AG08396 (cell line): ENCODE measurements at places on chromosomes 5 and 9.
A peak's percentile ranks its signal among the peaks of the same experiment; 100 is the strongest.

- no peak for DNase-seq
Measured at GRCh38 chr9:15386465-15386864, 36.2 kb upstream of the SNAPC3 start.

- no peak for DNase-seq
Measured at GRCh38 chr5:74556631-74557595, 83.6 kb downstream of the ENC1 start.

GRCh38 chr9:107559494-107560086 lies 70.0 kb upstream of the KLF4 start:
- no peak for DNase-seq

DNA sequence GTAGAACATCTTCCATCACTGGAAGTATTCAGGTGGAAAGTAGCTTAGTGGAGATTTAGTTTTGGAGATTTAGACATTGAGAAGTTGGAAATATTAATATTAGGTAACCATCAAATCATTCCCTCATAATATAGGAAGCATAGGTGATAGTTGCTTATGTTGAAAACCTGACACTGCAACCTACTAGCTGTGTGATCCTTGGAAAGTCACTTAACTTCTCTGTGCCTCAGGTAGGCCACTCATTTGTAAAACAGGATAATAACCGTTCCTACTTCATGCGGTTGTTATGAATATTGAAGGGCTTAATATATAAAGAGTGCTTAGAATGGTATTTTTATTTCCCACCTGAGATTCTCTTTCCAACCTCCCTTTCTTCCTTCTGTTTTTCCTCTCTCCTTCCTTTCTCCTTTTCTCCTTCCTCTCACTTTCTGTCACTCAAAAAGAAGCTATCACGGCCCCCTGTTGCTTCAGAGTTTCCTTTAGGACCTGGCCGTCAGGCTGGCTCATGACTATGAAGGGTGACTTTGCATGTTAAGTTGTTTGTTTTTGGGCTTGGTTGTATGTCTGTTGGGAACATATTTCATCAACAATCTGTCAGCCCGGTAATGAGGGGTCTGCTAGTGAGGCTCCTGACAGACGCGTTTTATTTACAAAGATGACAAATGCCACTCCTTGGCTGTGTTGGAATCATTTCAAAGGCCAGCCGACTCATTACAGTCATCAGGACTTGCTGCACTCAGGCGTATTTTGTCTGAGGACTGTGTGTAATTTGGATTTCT lies 31.0 kb downstream of the DOCK2 start:
- DNase-seq = no peak

GRCh38 chr5:140557965-140558364 lies 692 bp upstream of the SRA1 start:
- DNase-seq = no peak

- DNase-seq = no peak
Measured at GRCh38 chr9:79382044-79382443, 189.7 kb upstream of the TLE4 start.

- peak; percentile 69 for DNase-seq
Measured at GRCh38 chr5:149581192-149581861, at the start of gene ARHGEF37. TSS of gene ARHGEF37 (plus strand) at chr5:149581498. CDS start at chr5:149597770, 16,272 bp downstream.

- DNase-seq = peak; percentile 13
Measured at GRCh38 chr9:72292256-72292682, 72.7 kb downstream of the ZFAND5 start.

- no peak for DNase-seq
Measured at GRCh38 chr5:8831251-8831650, 714.6 kb downstream of the SEMA5A start.

- DNase-seq = no peak
Measured at GRCh38 chr5:108947164-108947563, 199.5 kb downstream of the FER start.

- no peak for DNase-seq
Measured at GRCh38 chr9:81626511-81626910, 62.8 kb downstream of the TLE1 start.

GRCh38 chr5:96714951-96715451 lies 52.8 kb downstream of the CAST start:
- peak; percentile 70 for DNase-seq

- no peak for DNase-seq
Measured at GRCh38 chr5:147788023-147788422, 5.5 kb upstream of the JAKMIP2 start.

DNA sequence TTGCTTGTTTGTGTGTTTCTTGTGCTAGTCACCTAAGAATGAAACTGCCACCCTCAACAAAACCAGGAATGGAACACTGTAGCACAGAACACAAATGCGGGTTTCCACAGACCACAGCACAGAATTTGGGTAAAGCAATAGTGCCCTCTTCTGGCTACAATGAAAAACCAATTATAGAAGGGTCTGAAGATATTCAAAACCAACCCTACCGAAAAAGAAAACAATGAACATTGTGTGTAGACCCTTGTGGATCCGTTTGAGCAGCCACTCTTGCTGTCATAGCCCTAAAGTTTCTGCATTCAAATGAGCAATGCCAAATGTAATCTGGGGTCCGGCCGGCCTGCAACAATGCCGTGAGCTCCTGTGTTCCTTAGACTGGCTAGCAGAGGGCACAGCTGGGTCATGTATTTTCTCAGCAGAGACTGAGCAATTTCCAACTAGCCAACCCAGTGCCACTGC lies 8.3 kb upstream of the ENC1 start:
- peak; percentile 68 for DNase-seq

GRCh38 chr5:52139888-52140615 lies 647.7 kb upstream of the ITGA1 start:
- DNase-seq = no peak
